ENCODE measurements at places on chromosomes 13 and 19. TPM values are rescaled to one million over a fixed set of nuclear protein-coding genes. Genes with fewer than 3 reads are reported as not detected.

DNA sequence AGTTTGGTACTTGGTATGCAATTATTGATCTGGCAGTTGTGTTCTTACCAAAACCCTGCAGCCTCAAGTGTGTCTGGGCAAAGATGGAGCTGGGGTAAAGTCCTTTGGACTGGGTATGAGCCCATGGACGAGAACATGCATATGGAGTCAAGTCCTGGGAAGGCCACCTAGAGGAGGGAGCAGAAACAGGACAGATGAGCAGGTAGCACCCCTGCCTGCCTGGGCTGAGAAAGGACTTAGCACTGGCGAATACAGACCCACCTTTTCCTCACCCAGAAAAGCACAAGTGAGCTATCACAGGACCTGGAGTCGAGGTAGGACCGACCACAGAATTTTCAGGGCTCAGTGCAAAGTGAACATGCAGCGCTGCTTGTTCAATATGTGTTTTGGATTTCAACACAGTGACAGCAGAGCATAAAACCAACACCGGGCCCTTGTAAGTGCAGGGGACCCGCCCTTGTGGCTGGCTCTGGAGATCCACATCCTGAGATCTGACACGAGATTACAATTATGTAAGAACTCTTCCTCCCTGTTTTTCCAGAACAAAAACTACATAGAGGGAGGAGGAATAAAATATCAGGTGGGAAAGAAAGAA is 25.9 kb downstream of the IGFL2 start:
- no peak for DNase-seq

DNA sequence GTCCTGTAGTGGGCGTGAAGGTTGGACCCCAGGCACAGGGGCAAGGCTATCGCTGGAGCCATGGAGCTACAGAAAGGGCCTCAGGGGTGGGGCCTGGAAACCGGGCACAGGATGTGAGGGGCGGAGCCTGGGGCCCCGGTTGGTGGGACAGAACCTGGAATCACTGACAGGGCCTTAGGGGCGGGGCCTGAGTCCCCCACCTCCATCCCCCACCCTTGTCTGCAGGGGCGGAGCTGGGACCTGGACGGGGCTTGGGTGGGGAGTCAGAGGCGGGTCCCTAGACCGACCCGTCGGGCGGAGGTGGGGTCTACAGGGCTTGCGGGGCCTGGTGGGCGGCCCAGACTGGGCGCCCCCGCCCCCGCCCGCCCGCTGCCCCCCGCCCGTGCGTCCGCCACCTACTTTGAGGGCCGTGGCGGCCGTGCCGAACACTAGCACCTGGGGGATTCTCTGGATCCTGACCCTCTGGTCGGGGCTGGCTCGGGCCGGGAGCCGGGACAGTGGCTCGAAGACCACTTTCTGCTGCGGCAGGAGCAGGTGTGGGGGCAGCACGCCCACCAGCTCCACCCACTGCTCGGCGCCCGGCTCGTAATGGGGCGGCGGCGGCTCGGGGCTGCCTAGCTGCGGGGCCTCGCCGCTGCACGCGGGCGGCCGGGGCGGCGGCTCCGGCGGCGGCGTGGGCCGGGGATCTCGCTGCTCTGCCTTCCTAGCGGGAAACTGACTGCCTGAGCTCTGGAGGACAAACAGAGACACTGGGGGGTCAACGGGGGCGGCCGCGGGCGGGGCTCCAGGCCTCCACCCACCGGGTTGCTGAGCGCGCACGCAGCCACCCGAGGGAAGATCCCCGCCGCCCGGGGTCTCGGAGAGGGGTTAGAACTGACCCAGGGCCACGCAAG is 26.3 kb downstream of the DCAF15 start:
- peak; percentile 96 for DNase-seq

GRCh38 chr13:27130979-27131623 is 40.5 kb downstream of the USP12 start:
- peak; percentile 42 for DNase-seq

- peak; percentile 99 for DNase-seq
These were observed 4.9 kb upstream of the ZFP36 start for GRCh38 chr19:39401549-39402345.

GRCh38 chr19:49631014-49631588 is 8.8 kb downstream of the RRAS start:
- peak; percentile 50 for DNase-seq

GRCh38 chr13:39956036-39956435 is 300.6 kb downstream of the COG6 start:
- DNase-seq: no peak

DNA sequence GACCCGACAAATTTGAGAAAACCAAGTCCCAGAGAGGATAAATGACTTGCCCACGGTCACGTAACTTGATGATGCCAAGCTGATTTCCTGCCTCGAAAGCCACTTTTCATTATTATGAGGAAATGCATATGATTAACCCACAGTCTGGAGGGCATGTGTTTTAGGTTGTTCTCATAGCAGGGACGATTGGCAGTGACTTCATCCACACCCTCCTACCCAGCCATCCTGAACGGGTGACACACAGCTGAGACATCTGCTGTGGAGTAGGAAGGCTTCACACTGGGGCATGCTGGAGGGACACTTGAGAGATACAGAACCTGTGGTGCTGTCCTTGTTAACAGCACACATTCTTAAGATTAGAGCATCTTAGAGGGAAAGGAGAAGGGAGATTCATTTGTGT is 65.4 kb upstream of the WDFY2 start:
- DNase-seq: no peak

- no peak for DNase-seq
These were observed 141.5 kb downstream of the AKAP11 start for GRCh38 chr13:42413484-42413815.

GRCh38 chr13:86098511-86098910 is 299.3 kb upstream of the SLITRK6 start:
- DNase-seq: no peak

GRCh38 chr13:97284558-97284957 is 62.4 kb downstream of the MBNL2 start:
- DNase-seq: no peak

- no peak for DNase-seq
These were observed 145.7 kb downstream of the COL4A1 start for GRCh38 chr13:110161112-110161882.

GRCh38 chr19:16899566-16900075 is 10.8 kb downstream of the F2RL3 start:
- no peak for DNase-seq

DNA sequence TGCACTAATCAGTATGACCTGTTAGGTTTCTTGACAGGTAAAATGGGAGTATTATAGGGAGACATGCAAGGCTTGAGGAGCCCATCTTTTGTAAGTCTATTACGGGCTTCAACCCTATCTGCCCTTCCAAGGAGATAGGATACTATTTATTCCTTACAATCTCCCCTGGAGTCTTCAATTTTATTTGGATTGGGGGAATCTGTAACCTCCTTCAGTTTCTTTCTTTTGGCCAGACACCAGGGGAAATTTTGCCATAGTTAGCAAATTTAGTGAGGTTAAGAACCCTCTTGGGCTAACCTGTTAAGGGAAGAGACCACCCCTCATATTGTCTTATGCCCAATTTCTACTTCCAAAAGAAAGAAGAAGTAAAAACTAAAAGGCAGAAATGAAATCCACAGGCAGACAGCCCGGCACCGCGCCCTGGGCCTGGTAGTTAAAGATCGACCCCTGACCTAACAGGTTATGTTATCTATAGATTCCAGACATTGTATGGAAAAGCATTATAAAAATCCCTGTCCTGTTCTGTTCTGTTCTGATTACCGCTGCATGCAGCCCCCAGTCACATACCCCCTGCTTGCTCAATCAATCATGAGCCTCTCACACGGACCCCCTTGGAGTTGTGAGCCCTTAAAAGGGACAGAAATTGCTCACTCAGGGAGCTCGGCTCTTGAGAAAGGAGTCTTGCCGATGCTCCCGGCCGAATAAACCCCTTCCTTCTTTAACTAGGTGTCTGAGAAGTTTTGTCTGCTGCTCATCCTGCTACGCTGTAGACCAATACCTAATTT is 39.6 kb upstream of the CD177 start:
- no peak for DNase-seq

- DNase-seq: no peak
These were observed 26.6 kb downstream of the CBY2 start for GRCh38 chr13:45728759-45729158.

DNA sequence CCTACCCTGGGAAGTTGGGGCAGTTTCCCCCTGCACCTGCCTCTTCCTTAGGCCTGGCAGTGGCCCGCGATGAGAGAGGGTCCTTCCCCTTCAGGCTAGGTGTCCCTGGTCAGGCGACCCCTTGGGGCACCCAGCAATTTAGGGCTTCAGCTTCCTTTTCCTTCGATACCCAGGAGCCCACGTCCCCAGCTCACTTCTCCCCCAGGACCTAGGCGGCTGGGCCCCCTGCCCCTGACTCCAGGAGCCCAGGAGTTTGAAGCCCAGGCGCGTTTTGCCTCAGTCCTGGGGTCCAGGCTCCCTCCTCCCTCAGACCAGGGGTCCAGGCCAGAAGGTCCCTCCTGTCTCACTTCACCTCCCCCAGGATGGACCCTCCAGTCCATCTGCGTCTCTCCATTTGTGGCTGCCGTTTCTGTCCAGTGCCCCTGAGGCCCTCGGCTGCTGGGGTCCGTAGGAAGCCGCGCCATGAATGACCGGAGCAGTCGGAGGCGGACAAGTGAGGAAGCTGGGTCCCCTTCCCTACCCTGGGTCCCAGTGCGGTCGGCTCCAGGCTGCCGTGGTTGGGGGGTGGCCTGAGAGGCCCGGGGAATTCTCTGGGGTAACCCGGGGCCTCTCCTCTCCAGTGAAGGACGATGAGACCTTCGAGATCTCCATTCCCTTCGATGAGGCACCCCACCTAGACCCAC is 714 bp downstream of the CCDC106 start:
- no peak for DNase-seq

DNA sequence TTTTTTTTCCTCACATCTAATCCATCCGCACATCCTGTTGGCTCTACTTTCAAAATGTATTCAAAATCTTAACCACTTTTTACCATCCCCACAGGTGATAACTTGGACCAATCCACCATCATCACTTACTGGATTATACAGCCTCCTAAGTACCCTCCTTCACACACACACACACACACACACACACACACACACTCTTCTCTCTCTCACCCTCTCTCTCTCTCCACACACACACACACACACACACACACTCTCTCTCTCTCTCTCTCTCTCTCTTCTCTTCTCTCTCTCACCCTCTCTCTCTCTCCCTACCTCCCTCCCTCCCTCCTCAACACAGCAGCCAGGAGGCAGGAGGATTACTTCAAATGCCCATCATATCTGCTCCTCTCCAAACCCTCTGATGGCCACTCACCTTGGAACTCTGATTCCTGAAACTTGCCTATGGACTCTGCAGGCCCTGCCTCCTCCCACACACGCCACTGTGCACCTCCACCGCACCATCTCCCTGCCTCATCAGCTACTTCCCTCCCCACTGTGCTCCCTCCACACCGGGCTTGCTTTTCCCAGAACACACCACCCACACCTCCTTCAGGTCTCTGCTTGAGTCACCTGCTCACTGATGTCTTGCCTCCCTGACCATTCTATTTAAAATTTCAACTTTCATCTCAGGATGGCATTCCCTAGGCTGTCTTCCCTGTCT is 39.7 kb downstream of the RCBTB2 start:
- DNase-seq: no peak

Gene PLPP2
- polyA plus RNA-seq: 1.6 TPM

Gene C2CD4C
- 3.0 TPM for polyA plus RNA-seq

Gene URAD
- 47.1 TPM for polyA plus RNA-seq

Gene IL11
- 0.66 TPM for polyA plus RNA-seq

Gene TRPM4
- 17.5 TPM for polyA plus RNA-seq

Gene CYP2A7
- 0.04 TPM for polyA plus RNA-seq

Gene KCNN1
- 1.1 TPM for polyA plus RNA-seq
